ENCODE measurements at places on chromosomes 11 and 22.

- DNase-seq, result no peak
Observed at GRCh38 chr11:123393312-123393927, 36.6 kb upstream of the GRAMD1B start.

GRCh38 chr22:28154861-28155260 lies 235.8 kb upstream of the PITPNB start:
- DNase-seq, result no peak

DNA sequence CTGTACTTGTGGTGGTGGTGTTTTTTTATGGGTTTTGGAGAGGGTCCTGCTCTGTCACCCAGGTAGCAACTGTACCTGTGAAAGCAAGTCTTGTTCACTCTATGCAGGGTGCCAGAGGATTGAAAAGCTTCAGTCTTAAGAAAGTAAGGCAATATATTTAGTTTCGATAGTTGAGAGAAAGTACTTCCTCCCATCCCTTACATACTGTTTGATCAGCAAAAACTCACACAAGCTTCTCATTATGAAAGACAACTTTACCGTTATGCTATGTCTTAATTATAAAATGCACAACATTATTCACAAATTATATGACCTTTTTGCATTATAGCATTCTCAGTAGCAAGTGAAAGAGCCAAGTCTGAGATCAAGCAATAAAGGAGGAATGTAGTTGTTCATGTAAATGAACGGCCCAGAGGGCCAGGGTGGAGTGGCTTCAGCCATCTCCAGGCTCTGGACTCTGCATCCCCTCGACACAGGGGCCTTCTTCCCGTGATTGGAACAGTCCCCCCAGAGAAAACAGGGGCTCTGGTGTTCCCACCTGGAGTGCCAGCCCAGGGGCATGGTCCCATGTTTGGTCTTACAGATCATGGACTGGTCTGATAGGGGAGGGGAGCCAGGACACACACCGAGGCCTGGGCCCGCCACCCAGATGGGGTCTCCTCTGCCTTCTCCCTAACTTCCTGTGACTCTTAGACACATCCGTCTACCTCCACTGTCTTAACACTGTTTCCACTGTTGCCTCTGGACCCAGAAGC lies 38.7 kb upstream of the CTTN start:
- DNase-seq, result no peak

GRCh38 chr11:65223011-65223410 lies 38.8 kb upstream of the POLA2 start:
- peak; percentile 14 for DNase-seq

GRCh38 chr22:23200898-23201297 lies 20.6 kb downstream of the BCR start:
- no peak for DNase-seq

DNA sequence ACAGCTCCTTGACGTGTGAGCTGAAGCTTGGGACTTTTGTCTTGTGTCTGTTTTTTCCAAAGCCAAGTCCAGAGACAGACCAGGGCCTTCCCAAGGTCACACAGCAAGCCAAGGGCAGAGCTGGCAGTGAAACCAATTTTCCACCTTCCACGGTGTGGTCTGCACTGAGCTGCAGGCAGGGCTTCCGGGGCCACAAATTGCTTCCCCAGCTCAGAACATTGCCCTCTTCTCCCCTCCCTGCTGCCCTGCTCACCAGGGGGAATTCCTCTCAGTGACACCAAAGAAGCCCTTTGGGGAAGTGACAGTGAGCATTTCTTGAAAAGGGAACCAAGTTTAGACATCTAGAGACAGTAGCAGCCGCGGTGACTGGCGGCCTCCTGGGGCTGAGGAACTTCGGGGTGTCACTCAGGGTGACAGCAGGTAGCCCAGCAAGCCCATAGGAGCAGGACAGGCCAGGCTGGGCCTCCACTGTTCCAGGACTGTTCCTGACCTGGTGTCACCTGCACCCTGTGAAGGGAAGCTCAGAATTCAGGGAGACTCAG lies 9.2 kb downstream of the FXYD2 start:
- DNase-seq, result no peak

- DNase-seq, result no peak
Observed at GRCh38 chr11:105244160-105244825, 104.7 kb upstream of the CARD18 start.

DNA sequence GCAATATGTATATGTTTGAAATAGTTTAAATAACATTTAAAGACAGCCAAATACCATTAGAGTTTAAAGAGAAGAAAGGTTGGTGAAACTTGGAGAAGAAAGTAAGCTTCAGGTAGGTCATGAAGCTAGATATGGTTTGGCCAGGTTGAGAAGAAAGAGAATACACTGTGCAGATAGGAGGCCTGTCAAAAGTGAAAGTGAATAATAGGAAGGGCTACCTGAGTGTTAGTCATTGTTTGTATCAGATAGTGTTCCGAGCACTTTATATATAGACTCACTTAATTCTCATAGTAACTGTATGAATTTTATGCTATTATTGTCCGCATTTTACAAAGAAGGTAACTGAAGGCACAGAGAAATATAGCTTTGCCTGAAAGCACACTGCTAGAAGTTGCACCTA lies 56.9 kb downstream of the USP47 start:
- no peak for DNase-seq

DNA sequence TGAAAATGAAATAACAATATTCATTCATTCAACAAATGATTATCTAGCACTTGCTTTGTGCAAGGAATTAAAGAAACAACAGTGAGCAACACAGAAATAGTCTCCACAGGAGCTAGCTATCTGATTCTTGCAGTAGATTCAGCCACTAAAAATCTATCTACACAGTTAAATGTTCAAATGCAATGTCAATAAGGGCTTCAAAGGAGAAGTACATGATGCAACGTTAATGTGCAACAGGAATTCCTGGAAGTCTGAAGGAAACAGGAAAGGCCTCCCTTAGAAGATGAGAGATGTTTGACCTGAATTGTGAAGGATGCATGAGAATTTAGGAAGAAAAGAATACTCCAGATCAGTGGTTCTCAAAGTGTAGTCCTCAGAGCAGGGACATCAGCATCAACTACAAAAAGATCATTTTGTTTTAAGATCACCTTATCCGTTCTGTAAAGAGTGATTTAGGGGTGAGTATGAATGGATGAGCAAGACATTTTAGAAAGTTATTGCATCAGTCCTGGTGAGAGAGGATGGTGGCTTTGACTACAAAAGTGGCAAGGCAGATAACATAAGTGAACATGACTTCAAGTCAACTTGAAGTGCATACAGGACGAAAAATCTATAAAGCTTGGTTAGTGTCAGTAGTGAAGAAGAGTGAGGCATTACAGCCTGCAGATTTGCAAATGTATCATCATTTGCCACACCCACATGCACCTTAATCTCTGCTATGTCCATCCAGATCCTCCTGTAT lies 96.0 kb downstream of the ETS1 start:
- DNase-seq, result no peak

DNA sequence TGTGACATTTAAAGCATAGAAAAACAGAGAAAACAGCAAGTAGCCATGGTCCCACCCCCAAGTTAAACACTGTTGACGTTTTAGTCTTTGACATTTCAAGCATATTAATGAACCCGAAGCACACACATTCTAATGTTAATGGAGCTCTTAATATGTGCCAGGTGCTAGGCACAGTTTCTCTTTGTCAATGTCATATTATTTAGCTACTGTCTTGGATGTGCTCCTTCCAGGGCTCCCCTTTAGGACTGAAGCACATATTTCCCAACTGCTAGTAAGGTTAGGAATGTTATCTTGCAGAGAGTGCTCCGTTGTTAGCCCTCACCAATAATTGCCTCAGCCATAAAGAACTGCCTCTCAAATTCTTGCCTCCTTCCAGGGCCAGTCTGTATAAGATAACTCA lies 716.6 kb upstream of the TENM4 start:
- no peak for DNase-seq

DNA sequence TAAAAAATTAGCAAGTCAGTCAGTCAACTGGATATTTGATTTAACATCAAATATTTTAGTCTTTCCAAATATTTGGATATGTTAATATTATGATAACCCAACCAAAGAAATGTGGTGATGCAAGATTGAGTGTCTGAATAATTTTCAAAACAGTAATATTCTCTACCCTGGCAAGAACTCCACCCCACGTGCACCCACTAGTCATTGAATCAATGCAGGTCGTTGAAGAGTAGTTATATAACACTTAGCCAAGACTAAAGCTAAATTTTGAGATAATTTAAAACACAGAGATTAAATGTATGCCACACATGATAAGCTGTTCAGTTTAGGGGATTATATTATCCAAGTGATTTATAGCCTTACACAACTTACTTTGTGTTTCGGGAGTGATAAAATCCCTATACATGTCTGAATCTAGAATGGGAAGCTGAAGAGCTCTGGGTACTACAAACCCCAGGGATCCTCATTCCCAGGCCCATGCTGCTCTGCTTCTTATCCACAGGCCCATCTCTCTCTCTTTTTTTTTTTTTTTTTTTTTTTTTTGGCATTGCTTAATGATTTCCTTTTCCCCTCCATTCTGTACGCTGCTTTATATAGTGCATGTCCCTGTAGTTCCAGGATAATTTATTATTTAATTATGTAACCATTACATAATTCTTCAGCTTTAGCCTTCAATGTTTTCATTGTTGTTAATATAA lies 392.9 kb downstream of the NTM start:
- no peak for DNase-seq

DNA sequence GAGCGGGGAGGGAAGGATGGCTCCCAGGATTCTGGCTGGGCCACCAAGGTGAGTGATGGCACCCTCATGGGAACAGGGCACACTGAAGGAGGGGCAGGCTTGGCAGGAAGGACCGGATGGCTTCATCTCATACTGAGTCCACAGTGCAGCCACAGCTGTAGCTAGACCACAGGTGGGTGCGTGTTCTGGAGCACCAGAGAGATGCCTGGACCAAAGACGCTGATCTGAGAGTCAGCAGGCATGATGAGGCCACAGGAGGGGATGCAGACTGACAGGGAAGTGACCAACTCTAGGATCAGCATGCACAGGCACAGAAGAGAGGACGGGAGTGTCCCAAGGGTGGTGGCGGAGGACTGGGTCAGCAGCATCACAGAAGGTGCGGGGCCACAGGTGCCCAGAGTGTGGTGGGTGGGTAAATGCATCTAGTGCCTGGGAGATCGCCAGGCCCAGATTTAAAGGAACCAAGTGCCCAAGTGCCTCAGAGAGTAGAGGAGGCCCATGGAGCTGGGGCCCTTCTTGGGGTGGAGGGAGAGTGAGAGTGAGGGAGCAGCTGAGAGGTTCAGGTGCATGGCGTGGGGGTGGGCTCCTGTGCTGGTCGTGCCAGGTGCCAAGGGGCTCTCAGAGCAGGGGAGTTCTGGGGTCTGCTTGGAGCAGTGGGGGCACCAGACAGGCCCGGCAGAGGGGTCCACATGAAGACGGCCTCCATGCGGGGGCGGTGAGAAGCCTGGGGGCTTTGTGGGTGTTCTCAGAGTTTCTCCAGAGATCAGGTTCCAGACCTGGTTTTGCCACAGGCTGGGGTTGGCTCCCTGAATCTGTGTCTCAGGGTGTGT lies 113.7 kb downstream of the CEP164 start:
- no peak for DNase-seq

GRCh38 chr11:114366331-114367243 lies 33.7 kb downstream of the C11orf71 start:
- no peak for DNase-seq

DNA sequence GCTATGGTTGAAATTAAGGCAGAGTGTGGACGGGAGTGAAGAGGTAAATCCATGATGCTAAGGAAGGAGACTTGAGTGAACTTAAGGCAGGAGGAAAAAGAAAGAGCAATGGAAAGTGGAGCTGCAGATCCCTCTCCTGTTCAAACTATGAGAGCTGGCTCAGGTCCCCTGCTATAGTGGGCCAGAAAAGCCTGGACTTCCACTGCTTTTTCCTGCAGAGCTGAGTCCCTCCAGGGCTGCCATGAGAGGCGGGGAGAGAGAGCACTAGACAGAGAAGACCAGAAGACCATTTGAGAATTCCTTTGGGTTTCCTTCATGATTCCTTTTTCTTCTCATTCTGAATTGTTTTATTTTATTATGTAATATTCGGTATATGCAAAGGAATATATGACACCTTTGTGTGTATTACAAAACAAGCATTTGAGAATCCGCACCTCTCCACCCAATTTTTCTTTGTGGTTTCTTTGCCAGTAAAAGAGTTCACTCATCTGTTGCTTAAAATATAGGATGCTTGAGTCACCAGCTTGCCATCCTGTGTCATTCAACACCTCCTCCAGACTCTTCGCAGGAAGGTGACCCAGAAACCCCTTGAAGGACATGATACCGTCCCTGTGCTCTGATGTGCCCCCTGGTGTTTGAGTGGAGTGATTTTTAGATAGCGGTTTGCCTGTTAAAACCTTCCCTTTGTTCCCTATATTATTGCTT lies 24.4 kb downstream of the SREBF2 start:
- peak; percentile 68 for DNase-seq

- DNase-seq, result no peak
Observed at GRCh38 chr11:96188243-96189006, 154.6 kb downstream of the MAML2 start.

GRCh38 chr11:108508653-108509593 lies 10.7 kb upstream of the POGLUT3 start:
- no peak for DNase-seq

- DNase-seq, result no peak
Observed at GRCh38 chr11:30457087-30457486, 129.1 kb downstream of the MPPED2 start.

GRCh38 chr11:11027288-11027687 lies 169.4 kb upstream of the ZBED5 start:
- DNase-seq, result no peak

DNA sequence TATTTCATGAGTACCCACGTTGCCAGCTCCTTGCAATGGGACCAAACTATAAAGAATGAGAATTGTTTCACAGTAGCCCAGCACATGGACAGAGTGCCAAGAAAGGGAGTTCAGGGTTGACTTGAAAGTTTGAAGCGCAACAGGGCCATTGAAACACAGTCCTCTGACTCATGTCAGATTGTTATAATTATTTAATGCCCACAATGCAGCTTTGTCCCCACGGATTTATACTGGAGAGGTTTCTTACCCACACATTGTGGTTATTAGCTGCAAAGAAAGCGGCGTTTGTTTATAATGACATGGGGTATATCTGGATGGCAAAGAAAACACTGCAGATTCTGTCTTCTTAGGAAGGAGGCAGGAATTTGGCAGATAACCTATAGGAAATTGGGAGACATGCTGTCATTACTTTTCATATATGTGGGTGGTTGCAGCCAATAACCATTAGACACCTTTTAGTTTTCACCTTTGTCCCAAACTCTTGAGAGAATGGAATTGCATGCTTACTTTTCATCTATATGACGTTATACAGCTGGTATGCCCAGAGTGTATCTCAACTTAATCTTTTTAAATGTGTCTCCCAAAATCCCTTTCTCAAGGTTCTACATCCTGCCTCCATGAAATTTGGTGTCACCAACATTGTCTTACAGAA lies 143.6 kb downstream of the TEAD1 start:
- no peak for DNase-seq

GRCh38 chr11:113351480-113351879 lies 36.1 kb upstream of the ANKK1 start:
- DNase-seq, result no peak
